ENCODE measurements at places on chromosomes 4 and X.

DNA sequence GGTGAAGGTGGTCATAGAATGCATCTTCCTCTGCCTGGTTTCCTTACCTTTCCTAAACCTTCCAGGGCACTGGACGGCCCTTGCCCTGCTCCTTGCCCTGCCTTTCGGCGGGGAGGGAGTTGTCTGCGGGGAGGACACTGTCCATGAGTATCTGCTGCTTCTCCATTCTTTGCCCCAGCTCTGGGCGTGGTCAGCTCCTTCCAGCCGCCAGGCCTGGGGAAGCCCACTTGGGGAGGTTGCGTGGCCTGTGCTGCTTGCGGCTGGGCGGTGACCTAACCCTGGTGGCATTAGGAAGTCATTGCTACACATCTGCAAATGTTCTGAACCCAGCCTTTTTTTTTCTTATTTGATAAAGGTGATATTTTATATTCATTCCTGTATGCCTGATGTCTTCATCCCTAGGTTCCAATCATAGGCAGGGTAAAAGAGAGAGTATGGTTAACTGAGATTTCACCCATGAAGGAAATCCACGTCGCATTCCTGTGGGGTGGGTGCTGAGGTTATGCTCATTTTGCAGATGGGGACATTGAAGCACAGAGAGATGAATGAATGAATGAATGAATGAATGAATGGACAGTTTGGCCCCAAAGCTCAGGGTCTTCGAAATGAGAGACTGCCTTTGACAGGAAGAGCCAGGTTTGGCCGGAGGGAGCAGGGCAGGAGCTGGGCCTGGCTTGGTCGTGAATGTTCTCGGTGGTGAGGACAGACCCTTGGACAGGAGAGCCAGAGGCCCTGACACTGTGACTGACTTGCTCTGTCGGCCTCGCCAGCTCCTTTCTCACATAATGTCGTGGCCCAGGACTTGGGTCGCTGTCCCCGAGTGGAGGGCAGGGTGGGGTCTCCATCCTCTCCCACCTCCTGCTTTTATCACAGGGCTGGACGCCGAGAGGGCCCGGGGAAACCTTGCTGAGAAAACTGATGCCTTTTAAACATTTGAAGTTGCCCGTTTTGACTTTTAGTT, 57.8 kb upstream of the GPR78 start:
- DNase-seq, result no peak

- no peak for DNase-seq
Observed at GRCh38 chr4:113330200-113330599, 280.7 kb downstream of the ANK2 start.

GRCh38 chr4:76681996-76682395, 215.9 kb downstream of the SOWAHB start:
- no peak for DNase-seq

GRCh38 chrX:31461266-31461665, 389.4 kb upstream of the FTHL17 start:
- DNase-seq, result no peak

DNA sequence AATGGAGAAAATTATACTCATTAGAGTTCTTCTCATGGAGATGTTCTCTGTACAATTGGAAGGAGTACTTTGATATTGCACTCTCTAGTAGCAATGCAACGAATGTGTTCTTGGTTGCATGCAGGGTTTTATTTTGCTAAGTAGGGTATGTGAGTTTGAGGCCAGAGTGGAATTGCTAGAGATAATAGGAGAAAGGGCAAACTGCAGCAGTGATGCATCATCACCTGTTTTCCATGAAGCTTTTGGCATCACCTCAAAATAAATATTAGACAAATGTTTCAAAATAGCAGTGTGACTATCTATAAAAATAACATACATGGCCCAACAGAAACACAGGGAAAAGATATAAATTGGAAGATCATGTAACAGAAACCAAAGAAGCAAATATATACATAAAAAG, 93.3 kb downstream of the TIGD2 start:
- no peak for DNase-seq

Measured in NCI-H1694 (cell line).